ENCODE measurements at places on chromosomes 5 and 9.

GRCh38 chr5:87136096-87136495 is 131.6 kb upstream of the RASA1 start:
- no peak for DNase-seq

- no peak for DNase-seq
Observed at GRCh38 chr5:127031147-127031862, 947 bp upstream of the MARCHF3 start.

GRCh38 chr9:93003552-93004407 is 54.7 kb upstream of the SUSD3 start:
- peak; percentile 25 for DNase-seq

DNA sequence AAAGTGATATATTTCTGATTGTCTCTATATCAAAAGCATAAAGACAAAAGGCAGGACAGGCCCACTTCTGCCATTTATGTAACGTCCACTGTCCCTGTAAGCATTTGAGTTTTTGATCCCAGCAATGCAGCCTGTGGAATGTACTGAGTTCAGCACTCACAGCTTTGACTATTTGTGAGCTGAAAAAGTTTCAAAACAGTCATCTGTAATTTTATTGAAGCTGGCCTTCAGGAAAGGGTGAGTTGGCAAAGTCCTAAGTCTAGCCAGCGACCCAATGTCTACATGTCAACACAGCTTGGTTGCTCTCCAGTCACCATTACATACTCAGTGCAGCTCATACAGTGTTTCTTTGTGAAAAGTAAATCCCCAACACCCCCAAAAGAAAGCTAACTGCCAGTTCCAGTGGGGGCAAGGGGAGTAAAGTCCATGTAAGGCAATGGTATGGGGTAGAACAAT is 9.7 kb downstream of the LIFR start:
- DNase-seq: no peak

DNA sequence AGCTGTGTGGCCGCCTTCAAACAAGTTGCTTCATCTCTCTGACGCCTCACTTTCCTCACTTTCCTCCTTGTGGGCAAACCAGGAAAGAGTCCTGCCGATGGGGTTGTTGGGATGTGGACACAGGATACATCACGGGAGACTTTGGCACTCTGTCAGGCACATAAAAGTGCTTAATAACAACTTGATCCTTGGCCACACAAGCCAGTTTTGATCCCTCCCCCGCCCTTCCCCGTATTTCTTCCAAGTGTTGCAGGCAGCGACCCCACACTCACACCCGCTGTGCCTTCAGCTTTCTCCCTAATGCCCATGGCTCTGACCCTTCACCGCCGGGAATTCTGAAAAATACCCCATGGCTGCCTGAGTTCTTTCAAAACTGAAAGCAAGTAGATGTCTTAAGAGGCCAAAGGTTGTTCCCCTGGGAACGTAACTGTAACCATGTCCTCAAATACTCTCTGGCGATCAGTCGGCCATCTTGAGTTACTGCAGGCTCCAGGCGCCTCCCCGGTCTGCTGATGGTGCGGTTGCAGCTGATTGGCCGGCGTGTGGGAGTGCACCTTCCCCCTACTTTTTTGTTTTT is 59.8 kb downstream of the ARHGEF37 start:
- DNase-seq: no peak

- no peak for DNase-seq
Observed at GRCh38 chr5:172548311-172548731, 92.7 kb upstream of the NEURL1B start.

- no peak for DNase-seq
Observed at GRCh38 chr5:160978944-160979343, 126.9 kb upstream of the ATP10B start.

DNA sequence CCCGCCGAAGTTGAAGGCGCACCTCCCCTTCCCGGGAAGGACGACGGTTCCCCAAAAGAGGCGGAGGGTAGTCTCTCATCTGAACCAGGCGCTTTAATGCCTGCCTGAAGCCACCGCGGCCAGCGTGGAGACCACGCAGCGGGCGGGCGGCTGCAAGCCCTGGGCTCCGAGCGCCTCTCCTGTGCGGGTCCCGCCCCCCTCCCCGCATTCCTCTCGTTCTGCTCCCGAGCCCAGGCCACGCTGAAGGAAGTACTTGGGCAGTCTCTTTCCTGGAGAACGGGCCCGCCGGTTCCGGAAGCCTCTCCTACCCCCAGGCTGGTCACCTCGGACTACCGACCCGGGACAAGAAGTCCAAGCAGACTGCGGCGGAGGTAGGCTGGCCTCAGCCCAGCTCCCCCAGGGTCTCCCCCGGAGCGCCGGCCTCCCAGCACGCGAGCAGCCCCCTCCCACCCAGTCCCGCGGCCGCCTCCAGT is 571 bp downstream of the PPIC start:
- DNase-seq: peak; percentile 18

DNA sequence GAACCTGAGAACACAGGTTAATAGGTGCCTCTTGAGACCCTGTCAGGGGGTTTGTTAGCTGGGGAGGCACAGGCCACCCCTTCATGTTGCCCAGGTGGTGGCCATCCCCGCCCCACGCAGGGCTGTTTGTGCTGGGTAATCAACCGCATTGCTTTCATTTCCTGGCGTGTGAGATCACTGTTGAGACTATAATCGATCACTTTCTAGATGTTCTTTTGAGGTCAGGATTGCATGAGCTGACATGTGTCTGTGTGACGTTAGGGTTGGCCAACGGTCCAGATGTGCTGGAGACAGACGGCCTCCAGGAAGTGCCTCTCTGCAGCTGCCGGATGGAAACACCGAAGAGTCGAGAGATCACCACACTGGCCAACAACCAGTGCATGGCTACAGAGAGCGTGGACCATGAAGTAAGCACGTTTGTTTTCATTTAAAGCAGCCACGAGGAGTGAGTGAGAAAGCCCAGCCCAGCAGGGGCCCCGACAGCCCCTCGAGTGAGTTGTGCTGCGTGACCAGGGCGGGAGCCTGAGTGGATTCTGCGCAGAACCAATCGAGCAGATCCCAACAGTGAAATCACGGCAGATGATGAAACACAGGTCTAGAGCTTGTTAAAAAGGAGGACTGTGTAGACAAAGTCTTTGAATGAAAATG is 115.0 kb upstream of the CACNA1B start:
- no peak for DNase-seq

DNA sequence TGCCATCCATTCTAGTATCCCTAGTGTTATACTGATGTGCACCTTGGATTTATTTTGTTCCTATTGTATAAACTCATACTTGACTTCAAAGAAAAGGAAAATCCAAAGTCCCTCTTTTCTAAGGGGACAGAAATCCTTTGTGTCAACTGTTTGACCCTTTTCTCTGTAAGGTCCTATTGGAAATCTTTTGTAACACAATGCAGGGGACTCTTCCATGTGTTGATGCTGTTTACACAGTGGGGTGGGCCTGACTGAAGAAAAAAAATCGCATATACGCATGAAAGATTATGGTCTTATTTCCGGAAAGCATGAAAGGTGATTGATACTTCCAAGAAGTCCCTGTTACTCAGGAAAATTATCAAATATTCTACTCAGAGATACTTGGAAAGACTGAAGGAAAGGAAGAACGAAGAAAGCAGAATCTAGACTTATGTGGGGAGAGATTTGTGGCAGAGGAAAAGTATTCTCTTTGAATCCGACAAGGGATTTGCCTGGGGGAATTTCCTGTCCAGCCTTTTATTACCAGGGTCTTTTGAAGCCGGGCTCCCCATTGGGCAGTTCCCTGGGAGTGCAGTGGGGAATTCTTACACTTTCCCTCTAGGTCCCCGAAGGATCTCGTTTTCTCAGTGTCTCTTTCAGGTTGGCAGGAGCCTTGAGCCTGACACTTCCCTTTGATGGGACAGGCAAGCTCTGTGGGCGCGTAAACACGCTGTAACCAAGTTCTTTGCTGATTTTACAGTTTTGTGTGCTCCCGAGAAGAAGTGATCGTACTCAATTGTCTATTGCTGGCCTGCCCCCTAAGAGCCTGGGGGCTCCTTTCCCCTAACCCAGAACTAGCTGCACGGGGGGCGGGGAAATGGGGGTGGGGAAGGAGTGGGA is 779 bp upstream of the VCAN start:
- DNase-seq: no peak

- no peak for DNase-seq
Observed at GRCh38 chr5:68891718-68892117, 202.1 kb upstream of the SLC30A5 start.

- DNase-seq: peak; percentile 12
Observed at GRCh38 chr5:98424681-98425450, 348.6 kb upstream of the RGMB start.

- DNase-seq: no peak
Observed at GRCh38 chr5:175535796-175536195, 57.4 kb downstream of the SFXN1 start.

DNA sequence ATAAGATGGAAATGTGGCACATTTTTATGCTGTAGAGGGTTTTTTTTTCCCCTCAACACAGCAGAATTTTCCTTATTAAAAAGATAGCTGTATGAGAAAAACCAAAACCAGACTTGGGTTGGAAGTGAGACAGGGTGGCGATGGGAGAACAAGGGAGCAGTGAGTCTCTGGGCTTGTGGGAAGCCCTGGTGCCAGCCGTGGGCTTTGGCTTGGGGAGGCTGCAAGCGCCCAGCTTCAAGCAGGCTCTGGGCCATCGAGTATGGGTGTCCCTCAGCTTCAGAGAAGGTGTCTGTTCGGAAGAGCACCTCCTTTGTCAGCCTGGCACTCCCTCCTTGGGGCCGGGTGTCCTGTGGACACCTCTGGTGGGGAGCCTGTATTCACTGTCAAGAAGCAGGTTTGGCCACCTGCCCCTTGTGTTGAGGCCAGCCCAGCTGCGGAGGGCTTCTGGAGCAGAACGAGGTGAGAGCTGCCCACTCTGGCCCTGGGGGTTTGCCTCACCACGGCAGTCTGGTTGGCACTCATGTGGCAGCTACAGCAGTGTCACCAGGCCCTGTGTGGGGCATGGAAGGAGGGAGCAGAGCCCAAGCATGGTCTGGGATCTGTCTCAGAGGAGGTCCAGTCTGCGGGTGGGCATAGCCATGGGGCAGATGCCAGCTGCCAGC is 37.6 kb upstream of the ANGPTL2 start:
- DNase-seq: no peak

GRCh38 chr9:107905308-107906020 is 415.9 kb upstream of the KLF4 start:
- no peak for DNase-seq

GRCh38 chr9:86069206-86069869 is 30.0 kb downstream of the GOLM1 start:
- DNase-seq: no peak

DNA sequence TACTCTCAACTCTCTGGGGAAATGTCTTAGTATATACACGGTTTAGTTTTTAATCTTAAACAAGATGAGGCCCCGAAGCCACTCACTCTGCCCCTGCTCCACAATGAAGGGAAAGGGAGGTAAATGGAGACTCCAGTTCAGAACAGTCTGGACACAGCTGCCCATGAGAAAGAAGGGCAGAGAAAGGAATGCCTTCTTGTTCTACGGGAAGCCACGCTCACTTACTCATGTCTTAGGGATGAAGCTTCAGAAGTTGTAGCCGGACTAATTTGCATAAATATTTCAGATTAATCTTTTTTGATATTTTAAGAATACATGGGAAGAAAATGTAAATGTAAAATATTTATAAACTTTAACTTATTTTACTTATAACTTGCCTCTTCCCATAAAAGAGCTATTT is 94.0 kb downstream of the COL23A1 start:
- DNase-seq: no peak

DNA sequence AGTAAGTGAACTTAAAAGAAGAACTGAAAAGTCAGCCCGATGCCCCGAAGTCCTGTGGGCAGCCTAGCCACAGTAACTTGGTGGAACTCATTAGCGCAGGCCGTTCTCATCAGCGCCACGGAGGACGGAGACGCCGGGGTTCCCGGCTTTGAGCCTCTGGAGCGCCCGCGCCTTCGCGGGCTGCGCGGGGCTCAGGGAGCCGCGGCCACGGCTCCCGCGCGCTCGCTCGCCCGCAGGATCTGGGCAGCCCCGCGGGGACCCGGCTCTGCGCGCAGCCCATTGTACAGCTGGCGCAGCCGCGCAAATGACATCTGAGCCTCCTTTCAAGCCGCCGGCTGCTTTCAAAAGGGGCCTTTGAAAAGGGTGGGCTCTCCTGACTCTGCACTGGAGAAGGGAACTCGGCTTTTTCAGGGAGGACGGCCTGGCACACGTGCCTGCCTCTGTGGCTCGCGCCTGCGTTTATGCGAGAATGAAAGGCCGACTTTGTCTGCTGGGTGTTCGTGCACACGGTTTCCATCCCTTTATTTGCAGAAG is 40.7 kb downstream of the TLR4 start:
- DNase-seq: no peak

All from HFFc6 (cell line).